Left lobe of liver (tissue), 2 donors: ENCODE measurements at places on chromosomes 13 and 19. TPM values are rescaled to one million over a fixed set of nuclear protein-coding genes. Genes with fewer than 3 reads are reported as not detected.

GRCh38 chr19:53876651-53877224, 5.3 kb upstream of the PRKCG start:
- DNase-seq, result no peak

- DNase-seq, result no peak
Observed at GRCh38 chr19:31597616-31598015, 248.4 kb upstream of the TSHZ3 start.

Gene KLK12
- not detected for total RNA-seq

GRCh38 chr19:36449059-36449670, 30.7 kb upstream of the ZFP82 start:
- no peak for DNase-seq

GRCh38 chr13:110921695-110922094, 6.8 kb upstream of the ANKRD10 start:
- DNase-seq, result no peak

DNA sequence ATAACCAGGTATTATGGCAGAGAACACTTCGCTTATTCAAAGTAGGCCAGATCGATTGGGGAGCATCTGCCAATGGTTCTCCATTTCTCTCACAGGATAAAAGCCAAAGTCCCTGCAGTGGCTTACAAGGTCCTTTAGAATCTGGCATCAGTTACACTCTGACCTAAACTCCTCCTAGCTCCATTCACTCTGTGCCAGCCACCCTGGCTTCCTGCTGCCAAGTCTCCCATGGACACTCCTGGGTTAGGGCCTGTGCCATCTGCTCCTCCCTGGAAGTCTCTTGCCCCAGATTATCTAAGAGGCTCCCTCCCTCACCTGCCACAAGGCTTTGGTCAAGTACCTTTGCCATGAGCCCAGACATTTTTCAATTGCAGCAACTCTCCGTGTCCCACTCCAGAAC, 649.2 kb downstream of the DACH1 start:
- DNase-seq, result no peak

DNA sequence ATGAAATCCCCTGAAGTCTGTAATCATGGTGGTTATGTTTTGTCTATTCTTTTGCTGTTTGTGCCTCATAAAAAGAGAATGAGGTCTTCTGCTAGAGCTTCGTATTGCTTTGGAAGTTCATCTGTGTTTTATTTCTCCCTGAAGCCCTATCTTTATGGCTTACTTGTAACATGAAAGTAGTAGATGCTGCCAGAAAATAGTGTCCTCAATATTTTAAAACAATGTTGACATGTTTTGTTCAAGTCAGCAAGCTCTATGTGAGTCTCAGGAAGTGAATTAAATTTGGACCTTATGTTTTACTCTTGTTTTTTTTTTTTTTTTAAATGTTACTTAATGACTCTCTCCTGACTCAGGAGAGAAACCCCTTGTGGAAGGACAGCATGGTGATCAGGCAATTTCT, 130.5 kb downstream of the B3GLCT start:
- DNase-seq, result no peak

DNA sequence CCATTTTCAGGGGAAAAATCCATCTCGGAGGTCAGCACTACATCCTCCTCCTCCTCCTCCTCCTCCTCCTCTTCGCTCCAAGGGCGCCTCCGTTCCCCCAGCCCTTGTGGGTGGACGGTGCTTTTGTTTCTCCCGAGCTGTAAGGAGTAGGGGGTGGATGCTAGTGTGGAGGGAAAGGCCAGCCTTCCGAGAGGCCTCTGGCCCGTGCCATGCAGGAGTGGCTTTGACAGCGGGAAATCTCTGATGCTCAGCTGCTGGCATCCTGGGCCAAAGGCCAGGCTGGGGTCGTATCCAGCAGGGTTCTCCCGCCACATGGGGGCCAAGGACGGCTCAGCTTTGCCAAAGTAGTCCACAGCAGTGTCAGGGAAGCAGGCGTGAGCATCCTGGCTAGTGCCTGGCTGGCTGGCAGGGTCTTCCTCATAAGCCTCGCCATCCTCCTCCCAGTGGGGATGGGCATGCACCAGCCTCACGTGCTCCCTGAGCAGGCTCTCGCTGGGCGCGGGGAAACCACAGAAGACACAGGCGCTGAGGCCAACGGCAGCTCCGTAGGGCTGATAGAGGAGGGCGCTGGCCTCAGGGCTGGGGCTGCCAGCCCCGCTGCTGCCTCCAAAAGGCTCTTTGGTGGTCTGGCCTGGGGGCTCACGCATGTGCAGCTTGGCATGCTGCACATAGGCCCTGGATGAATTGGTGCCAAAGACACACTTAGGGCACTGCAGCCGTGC, 10.5 kb downstream of the WIZ start:
- no peak for DNase-seq

GRCh38 chr19:1866693-1867348, 3.4 kb upstream of the KLF16 start:
- no peak for DNase-seq

DNA sequence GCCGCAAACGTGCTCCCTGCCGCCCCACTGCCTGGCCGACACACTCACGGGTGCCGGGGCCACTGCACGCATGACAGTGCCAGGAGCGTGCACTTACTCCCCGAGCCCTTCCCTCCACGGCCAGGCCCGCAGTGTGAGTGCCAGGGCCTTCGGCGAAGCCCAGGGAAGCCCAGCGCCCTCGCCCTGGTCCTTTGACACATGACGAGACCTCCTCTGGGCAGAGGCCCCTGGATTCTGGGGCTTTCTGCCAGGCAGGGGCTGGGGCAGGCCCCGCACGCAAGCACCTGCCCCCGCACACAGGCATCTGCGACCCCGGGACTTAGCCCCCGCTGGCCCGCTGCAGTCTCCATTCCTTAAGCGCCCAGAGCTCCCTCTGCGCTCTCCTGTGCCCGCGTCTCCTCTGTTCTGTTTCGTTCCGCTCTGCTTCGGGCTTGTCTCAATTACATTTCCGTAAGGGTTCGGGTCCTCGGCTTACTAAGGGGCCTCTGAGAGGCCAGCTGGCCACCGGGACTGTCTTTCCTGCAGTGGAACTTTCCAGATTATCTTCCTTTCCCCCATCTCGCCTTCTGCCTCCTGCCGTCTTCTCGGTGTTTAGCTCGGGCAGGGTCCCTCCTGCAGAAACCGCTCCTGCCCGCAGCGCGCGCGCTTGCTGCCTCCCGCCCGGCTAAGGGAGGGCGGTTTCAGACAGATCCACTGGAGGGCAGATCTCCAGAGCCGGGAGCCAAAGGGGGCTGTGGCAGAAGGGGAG, 98.8 kb downstream of the ING1 start:
- DNase-seq, result peak; percentile 35

- no peak for DNase-seq
Observed at GRCh38 chr19:54137699-54138488, at the start of gene CNOT3. TSS of gene CNOT3 (plus strand) at chr19:54137762. CDS start at chr19:54142979, 5,217 bp downstream.

Gene DCT
- 0.30 TPM for total RNA-seq

- peak; percentile 95 for DNase-seq
Observed at GRCh38 chr19:48738557-48739403, 1.6 kb downstream of the RASIP1 start.
